ENCODE measurements at places on chromosomes 16 and 17.

DNA sequence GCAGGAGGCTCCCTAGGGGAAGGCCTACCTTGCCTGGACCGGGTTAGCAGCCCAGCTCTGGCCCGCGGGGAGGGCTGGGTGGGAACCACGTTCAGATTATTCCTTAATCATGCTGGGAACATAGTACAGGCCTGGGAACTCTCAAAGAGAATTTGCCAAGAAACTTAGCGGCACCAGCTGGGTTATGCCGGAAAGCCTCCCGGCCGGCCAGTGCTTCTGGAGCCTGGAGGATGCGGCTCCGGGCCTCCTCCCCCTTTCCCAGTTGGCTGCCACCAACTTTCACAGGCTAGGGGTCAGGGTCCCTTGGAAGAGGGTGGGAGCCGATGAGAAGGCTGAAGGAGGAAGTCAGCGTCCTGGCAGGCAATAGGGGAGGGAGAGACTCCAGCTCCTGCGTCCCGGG, 10.8 kb downstream of the NGFR start:
- no peak for DNase-seq

GRCh38 chr16:49937886-49938285, 82.0 kb upstream of the ZNF423 start:
- DNase-seq = no peak

DNA sequence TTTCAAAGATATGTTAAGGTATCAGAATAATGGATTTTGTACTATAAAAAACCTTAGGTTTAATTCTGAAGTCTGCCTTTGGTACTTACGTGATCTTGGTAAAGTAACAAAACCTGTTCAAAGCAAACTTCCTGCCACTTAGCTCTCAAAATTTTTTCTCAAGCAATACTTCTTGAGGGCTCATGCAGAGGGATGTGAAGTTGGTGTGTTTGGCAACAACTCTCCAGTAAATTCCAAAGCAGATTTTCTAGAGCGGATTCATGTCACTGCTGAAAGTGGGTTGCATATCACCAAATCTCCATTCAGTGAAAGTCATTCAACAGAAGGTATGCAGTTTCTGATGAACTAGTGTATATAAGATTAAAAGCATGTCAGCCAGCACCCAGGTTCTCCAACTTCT, 856.7 kb downstream of the CDH8 start:
- DNase-seq = no peak

DNA sequence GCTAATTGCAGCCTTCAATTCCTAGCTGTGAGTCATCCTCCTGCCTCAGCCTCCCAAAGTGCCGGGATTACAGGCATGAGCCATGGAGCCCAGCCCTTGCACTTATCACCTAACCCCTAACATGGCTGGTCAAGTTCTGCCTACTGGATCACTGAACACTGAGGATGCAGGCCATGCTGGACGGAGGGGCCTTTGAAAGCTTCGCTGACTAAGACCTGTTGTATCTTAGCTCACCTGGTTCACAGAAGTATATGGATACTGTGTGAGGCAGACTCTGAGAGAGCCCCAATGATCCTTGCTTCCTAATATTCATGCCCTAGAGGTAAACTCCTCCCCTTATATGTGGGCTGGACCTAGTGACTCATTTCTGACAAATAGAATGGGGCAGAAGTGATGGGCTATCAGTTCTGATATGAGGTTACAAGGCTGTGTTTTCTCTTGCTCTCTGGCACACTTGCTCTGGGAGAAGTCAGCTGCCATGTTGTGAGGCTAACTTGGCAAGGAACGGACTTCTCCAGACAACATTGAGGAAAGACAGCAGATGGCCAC, 11.7 kb upstream of the TMIGD1 start:
- no peak for DNase-seq

GRCh38 chr16:88665148-88665547, 2.3 kb upstream of the MVD start:
- DNase-seq = no peak

DNA sequence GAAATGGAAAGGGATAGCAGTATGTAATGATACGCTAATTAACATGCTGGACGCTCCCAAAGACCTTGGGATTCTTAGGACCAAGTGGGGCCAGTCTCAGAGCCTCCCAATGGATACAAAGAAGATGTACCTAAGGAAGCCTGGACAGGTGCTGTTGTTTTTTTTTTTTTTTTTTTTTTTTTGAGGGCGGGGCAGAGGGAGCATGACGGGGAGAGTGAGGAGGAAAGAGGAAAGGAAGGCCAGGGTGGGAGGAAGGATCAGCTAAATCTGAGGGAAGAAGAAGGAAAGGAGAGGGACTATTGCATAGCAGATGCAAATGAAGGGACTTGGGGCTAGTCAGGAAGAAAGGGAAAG, 2.5 kb downstream of the VAMP2 start:
- DNase-seq = no peak

Data from activated naive CD4-positive, alpha-beta T cell treated with anti-CD3 and anti-CD28 coated beads, Interleukin-2, amount 50 U/mL, for 72 hours (primary cell).